ENCODE measurements at places on chromosomes 11 and 22.

DNA sequence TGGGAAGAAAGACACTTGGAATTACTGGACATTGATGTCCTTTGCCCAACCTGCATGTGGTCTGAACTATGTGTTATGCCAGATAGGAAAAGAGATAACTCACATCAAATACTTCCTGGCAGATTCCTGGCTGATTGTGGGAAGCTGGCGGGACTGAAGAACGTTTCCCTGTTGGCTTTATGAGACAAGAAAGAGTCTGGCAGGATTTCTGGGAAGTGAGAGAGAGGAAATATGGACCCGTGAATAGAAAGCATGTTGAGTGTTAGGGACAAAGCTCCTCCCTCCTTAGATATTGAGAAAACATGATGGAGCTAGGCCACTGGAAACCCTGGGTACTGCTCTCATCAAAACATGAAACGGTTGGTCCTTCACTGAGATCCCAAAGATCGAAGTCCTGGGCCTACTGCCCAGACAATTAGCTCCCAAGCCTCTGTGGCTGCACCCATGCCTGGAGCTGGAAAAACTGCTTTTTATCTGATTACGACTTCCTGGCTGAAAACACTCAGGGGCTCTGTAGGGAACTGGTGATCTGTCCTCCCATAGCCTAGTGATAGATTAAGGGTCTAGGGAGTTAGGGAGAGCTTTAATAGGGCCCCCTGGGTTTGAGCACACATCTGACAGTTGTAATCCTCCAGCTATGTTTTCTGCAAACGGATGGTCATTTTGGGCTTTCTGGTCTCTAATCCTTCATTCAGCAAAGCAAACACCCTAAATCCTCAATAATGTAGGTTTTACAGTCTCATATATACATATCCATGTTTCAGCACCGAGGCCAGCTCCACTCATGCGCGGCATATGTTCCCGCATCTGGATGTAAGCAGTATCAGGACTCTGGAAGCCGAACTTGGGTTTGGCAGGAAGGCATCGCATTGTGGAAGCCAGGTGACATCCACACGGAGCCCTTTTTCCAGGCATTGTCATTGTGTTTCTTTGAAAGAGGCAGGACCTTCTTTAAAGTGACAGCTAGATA lies 6.1 kb upstream of the B3GAT1 start:
- no peak for DNase-seq

DNA sequence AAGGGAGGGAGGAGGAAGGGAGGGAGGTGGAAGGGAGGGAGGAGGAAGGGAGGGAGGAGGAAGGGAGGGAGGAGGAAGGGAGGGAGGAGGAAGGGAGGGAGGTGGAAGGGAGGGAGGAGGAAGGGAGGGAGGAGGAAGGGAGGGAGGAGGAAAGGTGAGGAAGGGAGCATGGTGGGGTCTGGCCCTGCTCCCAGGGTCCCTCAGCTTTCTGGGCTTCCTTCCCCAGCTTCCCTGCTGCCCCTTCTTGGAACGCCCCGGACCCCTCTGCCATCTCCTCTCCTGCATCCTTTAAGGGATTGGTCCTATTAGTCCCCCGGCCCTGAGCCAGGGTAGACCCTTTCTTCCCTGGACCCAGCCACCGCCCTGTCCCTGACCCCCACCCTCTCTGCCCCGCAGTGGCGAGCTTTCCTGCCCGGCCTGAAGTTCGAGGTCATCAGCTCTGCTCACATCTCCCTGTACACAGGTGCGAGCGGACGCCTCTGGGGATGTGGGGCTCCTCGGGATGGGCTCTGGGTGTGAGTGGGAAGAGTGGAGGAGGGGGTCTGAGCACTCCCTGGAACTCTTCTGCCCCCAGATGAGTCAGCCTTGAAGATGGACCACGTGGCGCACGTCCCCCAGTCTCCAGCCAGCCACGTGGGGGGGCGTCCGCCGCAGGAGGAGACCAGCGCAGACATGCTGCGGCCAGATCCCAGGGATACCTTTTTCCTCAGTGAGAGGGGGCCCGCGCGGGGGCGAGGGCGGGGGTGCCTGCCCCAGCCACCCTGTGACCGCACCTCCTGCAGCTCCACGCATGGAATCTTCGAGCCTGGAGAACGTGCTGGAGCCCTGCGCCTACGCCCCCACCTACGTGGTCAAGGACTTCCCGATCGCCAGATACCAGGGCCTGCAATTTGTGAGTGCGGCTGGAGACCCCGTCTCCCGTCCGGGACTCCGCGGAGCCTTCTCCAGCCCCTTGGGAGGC lies 6.0 kb downstream of the B4GALNT4 start:
- DNase-seq, result no peak

GRCh38 chr22:43553451-43554258 lies 141.8 kb downstream of the MPPED1 start:
- DNase-seq, result no peak

GRCh38 chr11:11291041-11292015 lies 61.7 kb downstream of the CSNK2A3 start:
- DNase-seq, result no peak

DNA sequence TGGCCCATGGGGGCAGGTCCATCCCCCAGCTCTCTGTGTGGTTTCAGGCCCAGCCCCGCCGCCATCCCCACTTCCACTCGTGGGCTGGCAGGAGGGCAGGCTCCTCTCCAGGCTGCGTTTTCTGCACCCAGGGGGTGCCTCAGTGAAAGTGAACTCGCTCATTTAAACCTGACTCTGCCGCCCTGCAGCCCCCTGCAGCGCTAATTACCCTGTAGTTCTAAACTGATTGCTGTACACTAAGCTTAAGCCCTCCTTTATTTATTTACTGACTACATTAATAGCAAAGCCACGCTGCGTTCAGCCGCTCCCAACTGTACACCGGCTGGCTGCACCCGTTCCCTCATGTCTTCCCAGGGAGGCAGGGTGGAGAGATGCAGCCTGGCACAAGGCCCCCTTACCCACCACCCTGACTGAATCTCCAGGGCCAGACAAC lies 36.6 kb upstream of the NNMT start:
- DNase-seq, result no peak

- DNase-seq, result no peak
Measured at GRCh38 chr11:112455791-112456190, 195.1 kb upstream of the PLET1 start.

GRCh38 chr22:24376586-24376985 lies 50.8 kb upstream of the ADORA2A start:
- DNase-seq, result no peak

GRCh38 chr22:19820880-19821522 lies 33.7 kb downstream of the GNB1L start:
- no peak for DNase-seq

- DNase-seq, result no peak
Measured at GRCh38 chr11:30508594-30508993, 77.6 kb downstream of the MPPED2 start.

- DNase-seq, result peak; percentile 68
Measured at GRCh38 chr11:46489656-46490560, 98.3 kb upstream of the CHRM4 start.

- no peak for DNase-seq
Measured at GRCh38 chr11:67303132-67303834, at the start of gene SSH3. TSS of gene SSH3 (plus strand) at chr11:67303530. CDS start at chr11:67303626, 96 bp downstream.

DNA sequence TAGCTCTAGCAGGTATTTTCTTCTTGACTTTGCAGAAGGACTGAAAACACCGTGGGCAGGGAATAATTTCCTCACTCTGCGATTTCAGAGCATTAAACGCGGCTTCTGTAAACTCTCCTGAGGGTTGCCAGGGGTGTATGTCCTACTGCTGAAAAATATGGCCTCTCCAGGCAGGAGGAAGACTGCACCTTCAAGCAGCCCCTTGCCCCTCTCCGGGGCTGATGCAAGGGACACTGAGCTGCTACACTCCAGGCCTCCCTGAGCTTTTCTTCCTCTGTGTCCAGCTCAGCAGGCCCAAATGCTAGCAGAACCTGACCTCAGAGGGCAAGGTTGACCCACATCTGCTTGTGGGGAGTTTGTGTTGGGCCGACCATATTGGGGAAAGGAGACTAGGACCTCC lies 2.2 kb downstream of the CD6 start:
- no peak for DNase-seq

DNA sequence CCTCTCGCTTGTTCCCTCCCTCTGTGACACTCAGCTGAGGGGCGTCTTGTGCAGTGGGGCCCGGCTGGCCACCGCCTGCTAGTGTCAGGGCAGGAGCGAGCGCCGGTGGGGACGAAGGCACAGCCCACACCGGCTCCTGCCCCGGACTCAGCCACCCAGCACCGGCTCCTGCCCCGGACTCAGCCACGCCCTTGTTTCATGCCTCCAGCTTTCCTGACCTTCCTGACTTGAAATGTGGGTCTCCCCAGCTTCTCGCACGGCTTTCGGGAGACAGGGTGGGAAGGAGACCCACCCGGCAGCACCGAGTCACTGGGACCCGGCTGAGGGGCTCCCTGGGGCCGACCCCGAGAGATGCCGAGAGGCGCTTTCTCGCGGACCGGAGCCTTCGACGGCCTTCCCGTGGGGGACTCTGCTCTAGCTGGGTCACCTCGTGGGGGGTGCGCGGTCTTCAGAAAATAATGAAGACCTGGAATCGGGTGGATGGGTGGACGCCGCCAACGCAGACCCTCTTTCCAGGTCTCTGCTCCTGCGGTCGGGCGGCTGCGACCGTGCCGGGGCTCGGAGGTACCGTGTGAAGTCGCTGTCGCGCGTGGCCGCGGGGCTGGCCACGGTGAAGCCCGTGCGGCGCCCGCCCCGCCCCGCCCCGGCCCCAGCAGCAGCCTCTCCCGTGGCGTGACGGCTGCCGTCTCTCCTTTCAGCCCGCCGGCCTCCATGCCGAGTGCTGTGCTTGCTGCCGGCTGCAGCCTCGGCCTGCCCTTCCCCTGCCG lies 10.2 kb downstream of the GLB1L2 start:
- no peak for DNase-seq

- DNase-seq, result no peak
Measured at GRCh38 chr11:111770581-111771134, 4.5 kb upstream of the PPP2R1B start.

- no peak for DNase-seq
Measured at GRCh38 chr11:21260101-21260500, 590.7 kb downstream of the NELL1 start.

DNA sequence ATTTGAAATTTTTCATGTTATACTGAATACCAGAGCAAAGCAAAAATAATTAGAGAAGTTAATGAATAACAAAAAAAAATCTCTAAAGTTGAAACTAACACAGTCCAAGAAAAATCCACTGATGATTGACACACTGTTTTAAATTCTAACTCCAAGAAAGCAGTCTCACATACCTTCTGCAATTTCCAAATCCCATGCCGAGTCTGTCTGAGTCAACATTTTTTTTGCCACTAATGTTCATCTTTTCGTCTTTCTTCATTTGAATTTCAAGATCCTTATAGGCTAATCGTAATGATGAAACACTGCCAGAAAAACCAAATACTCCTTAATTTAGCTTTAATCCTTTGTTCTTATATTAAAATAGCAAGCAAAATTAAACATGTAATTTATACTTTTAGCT lies 39.5 kb downstream of the ARFGAP3 start:
- no peak for DNase-seq

DNA sequence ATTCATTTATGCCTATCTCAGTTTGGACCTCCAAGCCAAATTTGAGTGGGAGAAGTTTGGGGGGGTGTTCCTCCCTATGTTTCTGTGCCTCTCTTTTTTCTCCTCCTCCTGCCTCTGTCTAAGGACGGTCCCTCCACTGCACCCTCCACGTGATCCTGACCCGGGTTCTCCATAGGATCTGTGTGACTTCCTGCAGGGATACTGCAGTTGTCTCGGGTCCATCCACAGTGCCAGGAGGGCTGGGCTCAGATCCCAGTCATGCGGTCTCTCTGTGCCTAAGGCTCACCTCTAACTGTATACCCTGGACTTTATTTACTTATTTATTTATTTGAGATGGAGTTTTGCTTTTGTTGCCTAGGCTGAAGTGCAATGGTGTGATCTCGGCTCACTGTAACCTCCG lies 1354.5 kb downstream of the BRD1 start:
- DNase-seq, result no peak

- no peak for DNase-seq
Measured at GRCh38 chr22:49687786-49688515, 139.7 kb downstream of the BRD1 start.

GRCh38 chr11:62648185-62648966 lies 2.0 kb upstream of the GANAB start:
- DNase-seq, result no peak

- no peak for DNase-seq
Measured at GRCh38 chr11:43963279-43963620, 20.8 kb downstream of the C11orf96 start.

DNA sequence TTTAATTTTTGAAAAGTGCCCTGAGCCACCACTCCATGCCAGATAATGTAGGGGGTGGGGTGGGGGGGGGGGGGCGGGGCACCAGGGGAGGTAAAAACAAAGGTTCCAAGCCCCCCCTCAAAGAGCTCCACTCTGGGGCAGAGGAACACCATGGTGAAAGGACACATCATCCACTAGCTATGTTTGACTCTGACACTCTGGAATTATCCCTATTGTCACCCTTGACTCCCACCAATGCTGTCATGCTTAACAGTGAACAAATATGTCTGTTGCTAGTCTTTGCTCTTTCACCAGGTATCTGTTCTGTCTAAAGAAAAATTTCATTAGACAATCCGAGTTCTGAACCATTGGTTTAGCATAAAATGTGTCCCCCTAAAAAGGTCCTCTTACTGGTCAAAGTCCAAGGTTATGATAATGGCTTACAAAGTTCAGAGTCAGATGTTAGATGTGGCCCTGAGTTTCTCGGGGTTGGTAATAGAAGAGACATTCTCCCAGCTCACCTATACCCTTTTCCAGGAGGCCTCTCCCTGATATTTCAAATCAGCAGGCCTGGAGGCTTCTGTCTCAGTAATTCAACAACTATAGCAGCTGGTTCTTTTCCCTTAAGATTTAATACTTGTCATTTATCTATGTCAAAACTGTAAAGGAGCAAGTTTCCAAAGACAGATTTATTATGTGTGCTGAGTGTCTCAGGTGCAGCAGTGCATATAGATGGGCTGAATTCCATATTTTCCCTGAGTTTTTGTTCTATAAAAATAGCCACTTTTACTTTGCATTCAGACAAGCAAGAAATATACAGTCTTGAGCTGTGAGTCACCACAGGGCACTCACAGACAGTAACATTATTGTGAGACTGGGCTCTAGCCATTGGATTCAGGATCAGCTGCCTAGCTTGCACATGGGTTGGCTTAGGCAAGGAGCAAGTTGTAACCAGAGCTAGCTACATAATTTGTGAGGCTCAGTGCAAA lies 174.1 kb downstream of the CSNK2A3 start:
- no peak for DNase-seq

DNA sequence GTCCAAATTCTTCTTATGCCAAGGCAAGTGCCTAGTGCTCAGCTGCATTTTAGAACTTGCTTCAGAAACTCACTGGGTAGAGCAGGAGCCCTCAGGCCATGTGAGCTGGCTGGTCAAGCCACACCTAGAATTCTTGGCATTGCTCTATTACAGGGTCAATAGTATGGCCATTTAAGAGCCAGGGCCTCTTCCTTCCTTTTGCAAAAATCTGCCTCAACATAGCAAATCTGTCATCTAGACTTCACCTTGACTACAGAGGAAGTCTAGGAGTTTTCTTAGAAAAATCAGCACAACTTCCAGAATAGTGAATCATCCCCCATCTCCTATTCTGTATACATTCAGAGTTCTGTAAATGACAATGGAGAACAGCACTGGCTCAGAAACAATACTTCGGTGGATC lies 112.0 kb upstream of the TTC12 start:
- no peak for DNase-seq

All from OCI-LY7 (cell line).